ENCODE measurements at places on chromosomes 1 and 21. TPM values are rescaled to one million over a fixed set of nuclear protein-coding genes. Genes with fewer than 3 reads are reported as not detected.

DNA sequence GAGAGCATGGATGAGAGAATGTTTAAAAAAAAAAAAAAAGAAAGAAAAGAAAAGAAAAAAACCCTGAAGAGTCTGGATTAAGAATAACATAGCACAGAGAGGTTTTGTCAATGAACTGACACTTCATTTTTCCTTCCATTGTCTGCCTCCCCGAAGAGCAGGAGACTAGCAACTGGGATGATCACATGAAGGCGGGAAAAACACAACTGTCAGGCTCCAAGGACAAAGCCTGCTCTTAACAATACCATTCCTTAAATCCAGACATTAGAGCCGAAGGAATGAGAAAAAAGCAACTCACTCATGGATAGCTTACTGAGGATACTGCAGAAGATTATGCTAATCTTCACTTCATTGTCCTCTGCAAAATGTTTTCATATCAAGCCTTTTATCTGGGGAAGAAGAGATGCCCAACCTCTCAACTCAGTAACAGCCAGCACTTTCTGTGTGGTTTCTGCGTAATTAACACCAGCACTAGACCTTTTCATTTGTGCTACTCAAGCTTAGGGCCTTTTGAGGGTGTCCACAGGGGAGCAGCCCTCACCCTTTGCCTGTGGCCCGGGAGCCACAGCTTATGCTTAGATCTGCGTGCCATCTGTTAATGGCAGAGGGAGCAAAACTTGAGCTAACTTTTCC is 182.3 kb downstream of the BARHL2 start:
- H3K36me3 ChIP-seq, result no peaks in the 10 kb centered on the region
- no peak overlapping the region for H3K4me3 ChIP-seq
- no peak for DNase-seq
- H3K27me3 ChIP-seq, result no peaks in the 10 kb centered on the region
- no peak overlapping the region for H3K27ac ChIP-seq
- H3K4me1 ChIP-seq, result no peaks in the 10 kb centered on the region

DNA sequence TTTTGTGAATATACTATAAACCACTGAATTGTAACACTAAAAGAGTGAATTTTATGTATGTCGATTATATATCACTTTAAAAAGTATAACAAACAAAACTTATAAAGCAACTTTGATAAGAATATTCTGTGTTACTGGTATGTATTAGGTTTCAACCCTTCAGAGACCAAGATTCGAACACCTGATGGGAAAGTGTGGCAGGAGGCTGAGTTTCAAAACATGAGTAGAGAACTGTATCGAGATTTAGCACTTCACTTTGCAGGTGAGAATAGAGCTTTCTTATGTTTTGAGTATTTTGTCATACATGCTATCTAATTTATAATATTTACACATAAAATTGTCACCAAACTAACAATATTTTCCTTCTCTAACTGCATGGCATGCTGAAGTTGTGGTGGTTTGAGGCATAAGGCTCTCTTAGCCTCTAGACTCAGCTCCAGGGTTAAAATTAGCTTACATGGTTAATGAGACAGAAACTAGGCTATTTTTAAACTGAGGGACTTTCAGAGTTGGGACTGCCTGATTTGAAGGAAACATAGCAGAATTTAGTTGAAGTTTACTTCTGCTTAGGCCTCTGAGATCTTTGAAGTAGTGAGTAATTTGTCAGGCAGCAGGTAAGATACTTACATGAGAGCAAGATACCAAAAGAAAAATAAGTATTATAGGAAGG is 48.6 kb downstream of the CEP350 start:
- no peak overlapping the region for H3K4me3 ChIP-seq
- peaks cover 6% of the 10 kb centered on the region for H3K36me3 ChIP-seq
- H3K27me3 ChIP-seq, result no peaks in the 10 kb centered on the region
- no peak for DNase-seq
- peaks cover 3% of the 10 kb centered on the region for H3K4me1 ChIP-seq
- no peak overlapping the region for H3K27ac ChIP-seq

The NEXN gene
- 5.2 TPM for total RNA-seq

DNA sequence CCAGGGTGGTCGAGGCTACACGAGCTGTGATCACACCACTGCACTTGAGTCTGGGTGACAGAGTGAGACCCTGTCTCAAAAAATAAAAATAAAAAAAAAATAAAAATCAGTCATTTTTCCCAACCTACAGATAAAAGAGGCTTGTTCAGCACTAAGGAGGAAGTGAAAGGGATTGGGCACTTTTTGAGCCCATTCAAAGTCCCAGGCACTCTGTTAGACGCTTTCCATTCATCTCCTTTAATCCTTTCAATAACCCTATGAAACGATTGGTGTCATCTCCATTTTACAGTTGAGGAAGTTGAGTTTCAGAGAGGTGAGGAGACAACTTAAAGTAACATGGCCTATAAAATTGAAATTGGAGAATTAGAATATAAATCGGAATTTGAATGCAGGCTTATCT is 10.4 kb upstream of the AGO4 start:
- no peak for DNase-seq
- no peaks in the 10 kb centered on the region for H3K4me1 ChIP-seq
- H3K27ac ChIP-seq, result no peak overlapping the region
- H3K4me3 ChIP-seq, result no peak overlapping the region
- no peaks in the 10 kb centered on the region for H3K36me3 ChIP-seq
- H3K27me3 ChIP-seq, result no peaks in the 10 kb centered on the region

- H3K27me3 ChIP-seq, result peaks cover 52% of the 10 kb centered on the region
- no peak overlapping the region for H3K4me3 ChIP-seq
- H3K36me3 ChIP-seq, result no peaks in the 10 kb centered on the region
- no peaks in the 10 kb centered on the region for H3K4me1 ChIP-seq
- H3K27ac ChIP-seq, result no peak overlapping the region
- no peak for DNase-seq
Observed at GRCh38 chr1:228754646-228755268, 19.5 kb downstream of the RHOU start.

GRCh38 chr1:112114540-112114939 is 125.1 kb upstream of the KCND3 start:
- no peak overlapping the region for H3K4me3 ChIP-seq
- DNase-seq, result no peak
- no peaks in the 10 kb centered on the region for H3K36me3 ChIP-seq
- H3K4me1 ChIP-seq, result no peaks in the 10 kb centered on the region

DNA sequence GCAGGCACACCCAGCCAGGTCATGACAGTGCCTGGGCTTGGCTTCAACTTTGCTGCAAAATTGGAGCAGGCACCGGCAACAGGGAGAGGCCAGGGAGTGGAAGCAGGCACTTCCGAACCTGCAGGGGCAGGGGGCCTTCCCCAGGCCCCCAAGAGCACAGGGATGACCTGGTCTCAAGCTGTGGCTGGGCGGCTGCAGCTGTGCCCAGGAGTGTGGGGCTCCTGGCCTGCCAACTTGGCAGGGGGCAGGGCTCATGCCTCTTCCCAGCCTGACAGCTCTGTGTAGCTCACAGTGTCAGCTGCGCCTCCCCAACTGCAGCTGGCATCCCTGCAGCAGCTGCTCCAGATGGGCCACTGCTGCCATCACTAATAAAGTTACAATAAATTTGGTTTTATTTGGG is 51.5 kb upstream of the SCYL3 start:
- no peaks in the 10 kb centered on the region for H3K27me3 ChIP-seq
- H3K4me3 ChIP-seq, result no peak overlapping the region
- no peak overlapping the region for H3K27ac ChIP-seq
- no peak for DNase-seq

DNA sequence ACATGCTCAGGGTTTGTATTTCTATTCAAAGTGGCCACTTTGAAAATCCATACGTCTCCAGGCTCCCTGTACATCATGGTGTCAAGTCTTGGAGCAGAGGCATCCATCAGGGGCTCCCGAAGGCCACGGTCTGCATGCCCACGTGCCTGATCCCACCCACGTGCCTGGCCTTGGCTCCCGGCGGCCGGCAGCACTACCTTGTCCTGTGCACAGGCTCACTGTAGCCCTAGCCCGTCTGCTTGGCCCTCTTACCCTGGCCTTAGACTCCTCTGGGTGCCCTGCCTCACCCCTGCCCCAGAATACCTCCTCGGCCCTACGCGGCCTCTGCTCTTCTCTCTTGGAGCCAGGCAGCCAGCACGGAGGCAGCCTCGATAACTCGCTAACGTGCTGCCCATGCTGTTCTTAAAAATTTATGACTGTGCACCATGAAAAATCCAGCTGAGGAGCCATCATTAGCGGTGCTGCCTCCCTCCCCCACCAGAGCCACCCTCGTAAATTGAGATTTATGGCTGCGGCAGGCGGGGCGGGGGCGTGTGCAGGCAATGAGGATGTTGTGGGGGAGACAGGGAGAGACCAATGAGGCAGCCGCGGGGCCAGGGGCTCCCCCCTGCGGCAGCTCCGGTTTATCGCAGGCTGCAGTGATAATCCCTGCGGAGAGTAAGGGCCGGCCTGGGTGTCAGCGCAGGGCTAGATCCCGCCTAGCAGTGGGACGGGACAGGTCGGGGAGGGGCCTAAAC is 24.6 kb downstream of the DMAP1 start:
- H3K4me1 ChIP-seq, result peaks cover 11% of the 10 kb centered on the region
- H3K27me3 ChIP-seq, result no peaks in the 10 kb centered on the region
- peaks cover 2% of the 10 kb centered on the region for H3K36me3 ChIP-seq
- H3K4me3 ChIP-seq, result no peak overlapping the region

Data from IMR-90 (cell line).